ENCODE measurements at places on chromosomes 6 and 20.

DNA sequence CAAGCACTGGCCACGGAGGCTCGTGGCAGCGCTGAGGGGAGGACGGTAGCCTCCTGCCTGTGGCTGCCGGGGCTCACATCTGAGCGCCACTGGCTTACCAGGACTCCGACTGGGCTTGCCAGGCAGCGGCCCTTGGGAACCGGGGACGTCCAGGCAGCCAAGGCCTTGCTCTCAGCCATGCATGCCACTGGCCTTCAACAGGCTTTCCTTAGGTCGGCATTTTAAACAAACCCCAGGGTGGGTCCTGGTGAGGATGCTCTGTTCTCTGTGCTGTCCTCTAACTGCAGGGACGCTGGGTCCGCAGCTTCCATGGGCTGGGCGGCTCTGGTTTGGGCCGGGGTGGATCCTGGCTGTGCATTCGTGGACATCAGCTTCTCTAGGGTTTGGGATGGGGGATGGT lies 59.1 kb upstream of the BHLHE23 start:
- DNase-seq: no peak

DNA sequence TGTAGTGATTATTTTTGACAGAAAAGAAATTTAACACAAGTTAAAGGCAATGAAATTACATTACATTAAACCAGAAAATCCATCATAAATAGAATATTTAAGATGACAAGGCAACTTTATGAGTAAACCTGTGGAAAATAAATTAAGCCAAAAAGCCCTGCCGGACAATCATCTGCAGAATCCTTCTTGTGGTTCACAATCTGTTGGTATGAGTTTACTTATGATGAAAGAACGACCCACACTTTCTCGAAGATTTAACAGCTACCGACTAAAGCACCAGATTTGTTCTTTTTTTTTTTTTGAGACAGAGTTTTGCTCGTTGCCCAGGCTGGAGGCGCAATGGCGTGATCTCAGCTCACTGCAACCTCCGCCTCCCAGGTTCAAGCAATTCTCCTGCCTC lies 21.4 kb downstream of the HDAC2 start:
- DNase-seq: no peak

DNA sequence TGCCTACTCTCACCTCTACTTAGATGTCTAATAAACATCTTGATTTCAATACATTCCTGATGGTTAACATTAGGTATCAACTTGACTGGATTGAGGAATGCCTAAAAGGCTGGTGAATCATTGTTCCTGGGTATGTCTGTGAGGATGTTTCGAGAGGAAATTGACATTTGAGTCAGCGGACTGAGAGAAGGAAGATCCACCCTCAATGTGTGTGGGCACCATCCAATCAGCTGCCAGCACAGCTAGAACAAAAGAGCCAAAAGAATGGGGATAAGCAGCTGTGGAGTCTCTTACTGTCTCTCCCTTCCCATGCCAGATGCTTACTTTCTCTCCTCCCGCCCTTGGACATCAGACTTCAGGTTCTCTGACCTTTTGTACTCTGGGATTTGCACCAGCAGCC lies 128.6 kb upstream of the HS3ST5 start:
- no peak for DNase-seq

DNA sequence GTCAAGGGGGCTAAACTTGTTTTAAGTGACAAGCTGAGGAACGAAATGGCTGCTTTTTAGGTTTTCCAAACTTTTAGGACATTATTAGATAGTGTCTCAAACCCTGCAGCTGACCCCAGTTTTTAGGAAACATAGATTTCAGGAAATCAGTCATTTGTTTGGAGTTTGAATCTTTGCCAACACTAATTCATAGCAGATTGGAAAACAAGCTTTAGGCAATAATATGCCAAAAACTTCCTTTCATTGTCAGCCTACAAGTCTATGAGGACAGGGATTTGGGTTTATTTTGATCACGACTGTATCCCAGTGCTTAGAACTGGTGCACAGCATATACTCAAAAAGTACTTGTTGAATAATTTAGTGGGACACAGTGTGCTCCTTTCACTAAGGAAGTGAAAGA lies 123.2 kb downstream of the TINAG start:
- DNase-seq: no peak

- DNase-seq: no peak
Observed at GRCh38 chr6:99810942-99811620, 182.9 kb downstream of the MCHR2 start.

DNA sequence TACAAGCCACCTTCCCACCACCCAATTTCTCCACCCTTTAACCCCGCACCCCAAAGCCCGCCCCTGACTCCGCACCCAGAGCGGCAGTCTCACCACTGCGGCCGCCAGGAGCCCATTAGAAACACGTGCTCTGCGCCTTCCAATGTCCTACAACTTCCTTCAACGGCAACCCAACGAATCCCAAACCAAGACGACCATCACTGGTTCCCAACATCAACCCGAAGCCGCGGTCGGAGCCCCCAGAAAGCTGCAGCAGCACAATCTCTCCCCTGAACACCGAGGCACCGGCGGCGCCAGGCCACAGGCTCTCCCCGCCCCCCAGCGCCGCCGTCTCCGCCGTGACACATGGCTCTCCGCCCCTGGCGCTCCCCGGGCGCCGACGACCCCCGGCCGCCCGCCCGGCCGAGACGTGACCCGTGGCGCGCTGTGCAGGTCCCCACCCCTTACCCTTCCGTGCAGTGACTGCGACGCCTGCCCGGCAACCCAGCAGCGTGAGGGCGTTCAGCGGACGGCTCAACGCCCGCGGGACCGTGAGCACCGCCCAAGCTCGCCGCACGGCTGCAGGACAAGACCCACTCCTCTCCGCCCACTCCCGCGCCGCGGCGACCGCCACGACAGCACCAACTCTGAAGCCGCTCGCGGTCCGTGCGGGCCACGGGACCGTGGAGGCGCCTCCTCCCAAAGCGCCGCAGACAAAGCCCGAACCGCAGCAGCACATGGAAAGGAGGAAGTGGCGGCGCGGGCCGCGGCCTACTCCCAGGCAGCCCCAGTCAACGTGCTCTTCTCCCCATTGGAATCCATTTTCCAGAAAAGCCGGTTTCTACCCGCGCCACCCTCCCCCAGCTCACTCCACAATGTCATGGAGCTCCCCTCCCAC lies 551 bp downstream of the SYNCRIP start:
- no peak for DNase-seq

GRCh38 chr6:38906582-38906981 lies 142.0 kb upstream of the GLP1R start:
- DNase-seq: no peak

DNA sequence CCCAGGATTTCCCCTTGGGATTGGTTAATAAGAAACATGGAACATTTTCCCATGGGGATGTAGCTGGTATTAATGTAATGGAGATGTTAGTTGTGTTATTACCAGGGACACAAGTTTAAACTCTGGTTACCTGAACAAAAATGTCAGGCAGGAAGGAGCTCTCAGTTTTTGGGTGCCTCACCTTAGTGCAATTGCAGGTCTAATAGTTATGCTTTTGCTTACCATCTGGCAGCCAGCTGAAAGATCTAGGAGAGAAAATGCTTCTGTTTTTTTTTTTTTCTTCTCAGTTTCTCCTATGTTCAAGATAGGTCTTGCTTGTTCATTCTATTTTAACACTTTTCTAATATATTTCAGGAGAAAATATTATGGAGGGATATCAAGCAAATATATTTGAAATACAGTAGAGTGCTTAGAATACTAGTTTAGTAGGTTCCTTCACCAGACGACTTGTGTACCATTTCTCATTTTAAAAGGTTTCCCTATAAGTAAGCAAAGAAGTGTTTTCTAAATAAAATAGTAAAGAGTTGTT lies 4.2 kb upstream of the UBE2J1 start:
- no peak for DNase-seq

GRCh38 chr6:20085817-20086216 lies 126.5 kb downstream of the MBOAT1 start:
- DNase-seq: no peak

- no peak for DNase-seq
Observed at GRCh38 chr6:82408952-82409431, 45.4 kb downstream of the TPBG start.

DNA sequence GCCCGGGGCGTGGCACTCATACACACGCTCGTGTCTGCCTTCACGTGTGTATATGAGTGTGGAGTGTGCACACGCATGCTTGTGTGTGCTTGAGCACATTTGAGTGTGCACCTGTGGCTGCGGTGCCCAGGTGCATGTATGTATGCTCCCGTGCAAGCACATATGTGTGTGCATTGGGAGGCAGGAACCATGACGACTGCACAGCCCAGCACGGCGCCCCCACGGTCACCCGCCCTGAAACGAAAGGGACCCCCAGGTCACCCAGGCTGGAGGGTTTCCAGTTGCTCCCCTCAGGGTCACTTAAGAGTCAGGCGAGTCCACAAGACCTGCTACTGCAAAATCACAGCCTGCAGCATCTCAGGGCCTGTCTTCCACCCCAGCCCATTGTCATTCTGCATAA lies 94.7 kb downstream of the YTHDF1 start:
- DNase-seq: no peak

DNA sequence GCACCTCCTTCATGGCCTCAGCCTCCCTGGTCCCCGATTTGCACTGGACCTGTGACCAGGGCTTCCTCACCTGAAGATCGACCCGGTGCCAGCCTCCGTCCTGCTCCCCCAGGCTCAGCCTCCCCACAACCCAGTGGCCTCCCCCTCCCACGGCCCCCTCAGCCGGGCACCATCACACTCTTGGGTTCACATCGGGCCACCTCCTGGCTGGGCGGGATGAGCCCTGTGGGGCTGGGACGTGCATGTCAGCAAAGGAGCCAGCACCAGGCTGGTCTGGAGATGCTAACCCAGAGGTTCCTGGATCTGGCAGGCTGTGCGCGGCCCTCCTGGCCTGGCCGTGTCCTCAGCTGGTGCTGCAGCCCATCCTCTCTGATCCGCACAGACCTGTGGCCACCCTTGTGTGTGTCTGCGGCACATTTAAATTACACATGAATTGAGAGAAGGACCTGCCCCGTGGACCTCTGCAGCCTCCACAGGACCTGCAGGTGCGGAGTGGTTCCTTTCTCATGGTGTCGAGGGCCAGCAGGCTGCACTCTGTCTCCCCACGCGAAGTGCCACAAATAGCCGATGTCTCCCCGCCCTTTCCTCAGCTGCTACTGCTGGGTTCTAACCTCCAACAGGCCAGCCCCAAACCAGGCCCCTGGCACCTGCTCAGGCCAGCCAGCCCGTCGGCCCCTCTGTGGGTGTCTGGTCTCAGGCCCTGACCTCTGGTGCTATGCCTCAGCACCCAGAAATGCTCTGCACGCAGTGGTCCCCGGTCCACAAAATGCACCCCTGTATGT lies 237.5 kb downstream of the ERMARD start:
- DNase-seq: no peak

GRCh38 chr6:5208471-5208971 lies 52.2 kb downstream of the LYRM4 start:
- no peak for DNase-seq

DNA sequence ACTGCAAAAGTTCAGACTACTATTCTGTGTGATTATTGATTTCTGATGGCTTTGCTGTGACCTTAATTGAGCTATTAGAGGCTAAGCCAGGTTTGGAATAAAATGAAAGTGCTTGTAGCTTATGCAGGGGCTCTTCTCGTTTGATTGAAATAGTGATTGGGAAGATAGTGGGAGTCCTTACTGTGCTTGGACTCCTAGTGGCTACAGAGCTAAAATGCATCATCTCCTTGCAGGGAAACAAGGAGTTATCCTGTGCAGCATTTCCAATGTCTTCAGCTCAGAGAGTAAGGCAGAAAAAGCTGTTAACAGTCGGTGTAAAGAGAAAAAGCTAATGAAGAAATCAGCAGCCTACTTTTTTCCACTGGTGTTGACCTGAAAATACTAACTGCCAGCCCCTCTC lies 173.5 kb downstream of the SLC35F1 start:
- no peak for DNase-seq

- DNase-seq: no peak
Observed at GRCh38 chr6:111559188-111560097, 46.2 kb downstream of the TRAF3IP2 start.

DNA sequence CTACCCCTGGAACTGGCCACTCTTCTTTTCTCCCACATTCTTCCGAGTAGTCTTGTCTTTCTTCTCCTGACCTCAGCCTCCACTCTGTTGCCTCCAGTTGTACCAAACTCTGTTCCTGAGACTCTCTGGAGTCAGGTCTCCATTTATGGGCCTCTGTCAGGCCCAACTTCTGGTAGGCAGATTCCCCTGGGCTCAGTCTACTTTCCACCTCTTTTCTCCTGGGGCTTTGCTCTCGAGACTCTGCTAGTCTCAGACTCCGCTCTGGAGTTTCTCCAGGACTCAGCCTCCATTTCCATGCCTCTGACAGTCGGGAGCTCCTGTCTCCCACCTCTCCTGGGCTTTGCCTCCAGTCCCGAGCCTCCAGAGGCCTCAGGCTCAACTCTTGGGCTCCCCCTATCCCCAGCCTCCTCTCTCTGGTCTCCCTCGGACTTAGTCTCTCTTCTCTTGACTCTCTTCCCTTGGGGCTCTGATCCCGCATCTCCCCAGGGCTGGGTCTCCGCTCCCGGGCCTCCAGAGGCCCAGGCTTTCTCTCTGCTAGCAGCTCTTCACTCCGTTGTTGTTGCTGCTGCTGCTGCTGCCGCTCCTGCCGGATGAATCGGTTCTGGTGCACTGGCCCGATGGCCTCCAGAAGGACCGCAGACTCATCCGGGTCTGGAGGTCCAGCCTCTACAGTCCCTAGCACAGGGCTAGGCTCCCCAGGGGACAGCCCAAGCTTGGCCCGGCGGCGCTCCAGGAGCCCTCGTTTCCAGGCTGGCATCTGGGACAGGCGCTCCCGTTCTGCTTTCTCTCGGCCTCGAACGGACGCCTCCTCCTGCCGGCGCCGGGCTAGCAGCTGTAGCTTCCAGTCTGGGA lies 1.1 kb downstream of the PPP1R18 start:
- DNase-seq: no peak

- no peak for DNase-seq
Observed at GRCh38 chr20:57960803-57961575, 251.2 kb upstream of the PMEPA1 start.

- DNase-seq: no peak
Observed at GRCh38 chr6:88864359-88865054, 98.9 kb downstream of the RNGTT start.

DNA sequence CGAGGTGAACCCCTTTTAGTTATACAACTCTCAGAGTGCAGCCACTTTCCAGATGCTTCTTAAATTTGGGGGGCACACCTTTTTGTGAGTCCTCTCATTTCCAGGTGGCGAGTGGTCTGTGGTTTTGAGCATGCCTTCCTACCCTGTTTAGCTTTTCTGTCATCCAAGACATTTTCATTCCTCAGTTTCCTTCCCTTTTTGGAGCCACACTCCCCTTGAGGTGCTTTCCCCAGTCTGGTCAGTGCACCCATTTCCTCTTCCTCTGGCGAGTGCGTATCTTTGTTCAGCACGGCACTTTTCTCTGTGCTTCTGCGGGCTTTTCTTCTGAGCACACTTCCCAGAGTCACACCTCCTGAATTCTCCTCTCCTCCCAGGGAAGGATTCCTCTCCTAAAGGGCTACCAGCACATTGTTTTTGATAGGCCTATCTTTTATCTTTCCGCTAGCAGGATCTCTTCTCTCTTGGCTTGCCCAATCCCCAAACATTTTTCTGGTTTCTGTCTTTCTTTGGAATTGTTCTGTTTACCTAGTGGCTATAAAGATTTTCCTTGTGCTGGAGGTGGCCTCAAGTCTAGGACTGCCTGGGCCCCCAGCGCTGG lies 1.4 kb downstream of the PHF20 start:
- DNase-seq: peak; percentile 31

GRCh38 chr6:54361188-54361587 lies 52.9 kb downstream of the TINAG start:
- no peak for DNase-seq
